ENCODE measurements at places on chromosomes 11 and 22. TPM values are rescaled to one million over a fixed set of nuclear protein-coding genes. Genes with fewer than 3 reads are reported as not detected.

The ATM gene
- 846 TPM for total RNA-seq

The TMEM25 gene
- 15.3 TPM for total RNA-seq

The APOA5 gene
- not detected for total RNA-seq

GRCh38 chr11:34267013-34267412, 90.8 kb downstream of the ABTB2 start:
- DNase-seq = no peak

DNA sequence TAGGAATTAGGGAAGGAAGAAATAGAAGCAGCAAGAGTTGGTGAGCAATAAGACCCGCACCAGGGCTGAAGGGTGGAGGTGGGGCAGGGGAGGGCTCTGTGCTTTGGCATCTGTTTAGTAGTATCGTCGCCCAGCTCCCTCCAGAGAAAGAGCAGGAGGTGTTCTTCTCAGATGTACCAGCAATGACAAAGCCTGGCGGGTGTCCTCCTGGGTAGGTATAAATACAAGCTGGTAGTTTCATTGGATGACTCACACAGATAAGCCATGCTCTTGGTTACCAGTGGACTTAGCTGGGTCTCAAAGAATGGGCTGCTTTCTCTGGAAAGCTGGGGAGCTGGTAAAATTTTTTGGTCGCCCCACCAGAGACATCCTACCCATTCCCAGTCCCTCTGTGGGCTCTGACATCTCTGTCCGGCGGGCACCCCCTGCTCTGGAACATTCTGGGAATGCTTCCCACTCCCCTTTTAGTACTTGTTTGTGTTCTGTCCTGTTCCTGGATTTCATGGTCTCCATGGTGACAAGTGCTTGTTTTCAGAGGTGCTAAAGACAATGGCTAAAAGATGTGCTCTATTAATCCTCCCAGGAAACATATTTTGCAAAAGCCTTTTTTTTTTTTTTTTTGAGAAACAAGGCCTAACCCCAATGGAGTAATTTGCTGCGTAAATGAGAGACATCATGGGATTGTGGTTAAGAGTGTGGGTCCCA, 15.4 kb upstream of the TUBA8 start:
- DNase-seq = no peak

DNA sequence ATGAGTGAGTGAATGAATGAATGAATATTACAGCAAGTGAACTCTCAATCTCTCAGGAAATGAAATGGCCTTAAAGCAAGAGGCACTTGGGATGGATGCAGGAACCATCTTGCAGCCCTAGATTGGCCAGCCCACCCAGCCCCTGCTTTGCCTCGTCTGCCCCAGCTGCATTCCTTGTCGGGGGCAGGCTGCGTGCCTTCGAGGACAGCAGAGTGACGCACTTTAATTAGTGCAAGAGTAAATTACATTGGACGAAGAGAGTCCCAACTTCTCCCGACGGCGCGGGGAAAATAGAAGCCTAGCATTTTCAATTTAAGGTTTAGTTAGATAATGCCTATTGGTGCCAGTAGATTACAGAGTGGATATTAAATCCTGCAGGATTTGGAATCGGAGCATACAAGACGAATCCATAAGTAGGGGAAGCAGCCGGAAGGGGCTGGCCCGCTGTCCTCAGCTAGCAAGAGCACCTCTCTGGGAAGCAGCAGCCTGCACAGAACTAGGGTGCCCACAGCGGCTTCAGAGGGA, 33.8 kb downstream of the TRIM29 start:
- DNase-seq = no peak

DNA sequence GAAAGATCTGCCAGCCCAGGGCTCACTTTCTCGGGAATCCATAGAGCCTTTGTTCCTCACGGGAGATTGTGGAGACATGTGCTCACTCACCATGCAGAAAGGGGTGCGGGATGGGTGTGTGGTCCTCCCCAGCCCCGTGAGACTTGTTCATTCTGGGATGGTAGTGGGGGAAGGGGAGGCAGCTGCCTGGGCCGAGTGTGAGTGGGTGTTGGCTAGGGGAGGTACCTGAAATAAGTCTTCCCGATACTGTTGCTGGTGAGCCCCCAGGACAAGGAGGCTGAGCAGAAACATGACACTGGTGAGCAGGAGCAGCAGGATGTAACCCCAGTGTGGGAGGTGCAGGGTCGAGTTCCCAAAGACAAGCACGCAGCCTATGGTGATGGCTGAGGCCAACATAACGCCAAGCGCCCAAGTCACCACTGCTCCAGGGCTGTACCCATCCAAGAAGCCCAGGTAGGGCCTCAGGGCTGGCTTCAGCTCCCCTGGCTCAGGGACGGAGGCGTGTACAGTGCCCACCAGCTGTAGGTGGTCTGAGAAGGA, 2.8 kb downstream of the SLC7A4 start:
- DNase-seq = no peak

DNA sequence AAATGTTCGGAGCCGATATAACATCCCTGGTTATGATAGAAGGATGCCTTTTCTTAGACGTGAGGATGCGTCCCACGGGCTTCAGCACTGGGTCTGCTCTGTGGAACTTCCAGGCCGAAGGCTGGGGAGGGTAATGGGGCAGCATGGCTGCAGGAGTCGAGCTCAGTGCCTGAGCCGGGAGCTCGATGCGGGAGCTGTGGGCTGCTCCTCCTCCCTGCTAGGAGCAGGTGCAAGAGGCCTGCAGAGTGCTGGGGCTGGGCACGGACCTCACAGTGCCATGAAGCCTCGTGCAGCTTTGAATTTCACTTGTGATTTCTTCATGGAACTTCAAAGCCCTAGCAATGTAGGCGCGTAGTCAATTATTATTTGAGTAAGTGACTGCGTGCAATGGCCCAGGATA, 6.0 kb downstream of the TUBA8 start:
- no peak for DNase-seq

DNA sequence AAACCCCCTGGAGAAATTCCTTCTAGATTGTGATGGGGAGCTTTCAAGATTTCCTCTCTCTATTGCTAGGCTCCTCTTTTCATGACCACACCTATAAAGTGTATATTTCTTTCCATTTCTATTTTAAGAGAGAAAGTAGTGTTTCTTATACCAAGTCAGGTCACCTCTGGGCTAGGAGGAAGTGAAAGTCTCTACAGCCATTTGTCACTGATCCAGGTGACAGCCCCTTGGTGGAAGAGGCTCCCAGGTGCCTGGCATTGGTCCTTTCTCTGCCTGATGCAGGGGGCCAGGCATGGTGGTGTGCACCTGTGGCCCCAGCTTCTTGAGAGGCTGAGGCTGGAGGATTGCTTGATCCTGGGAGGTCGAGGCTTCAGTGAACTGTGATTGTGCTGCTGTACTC, 64.7 kb downstream of the DHCR7 start:
- no peak for DNase-seq
